Retina (tissue), 1 donor: ENCODE measurements at places on chromosomes 4 and X.
A peak's percentile ranks its signal among the peaks of the same experiment; 100 is the strongest.

GRCh38 chr4:38273407-38273806 is 313.2 kb downstream of the PTTG2 start:
- no peak for DNase-seq

DNA sequence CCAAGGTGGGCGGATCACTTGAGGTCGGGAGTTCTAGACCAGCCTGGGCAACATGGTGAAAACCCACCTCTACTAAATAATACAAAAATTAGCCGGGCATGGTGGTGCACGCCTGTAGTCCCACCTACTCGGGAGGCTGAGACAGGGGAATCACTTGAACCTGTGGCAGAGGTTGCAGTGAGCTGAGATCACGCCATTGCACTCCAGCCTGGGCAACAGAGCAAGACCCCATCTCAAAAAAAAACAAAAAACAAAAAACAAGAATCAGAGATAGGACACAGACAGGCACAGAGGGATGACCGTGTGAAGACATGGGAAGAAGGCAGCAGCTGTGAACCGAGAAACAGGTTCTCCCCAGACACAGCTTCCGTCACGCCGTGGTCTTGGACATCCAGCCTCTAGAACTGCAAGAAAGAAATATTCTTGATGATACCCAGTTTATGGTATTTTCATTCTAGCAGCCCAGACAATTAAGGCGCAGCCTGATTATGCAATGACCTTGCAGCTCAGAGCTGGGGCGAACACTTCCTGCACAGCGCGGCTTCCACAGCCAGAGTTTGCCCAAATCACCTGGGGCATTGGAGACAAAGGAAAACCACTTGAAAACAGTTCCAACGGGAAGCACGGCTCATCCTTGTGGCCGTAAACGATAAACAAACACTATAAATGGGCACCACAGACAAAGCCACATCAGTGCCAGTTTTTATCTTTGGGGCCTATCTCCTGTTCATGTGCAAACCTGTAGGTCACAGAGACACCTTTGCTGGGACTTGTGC is 4.2 kb upstream of the ARSD start:
- DNase-seq, result no peak

DNA sequence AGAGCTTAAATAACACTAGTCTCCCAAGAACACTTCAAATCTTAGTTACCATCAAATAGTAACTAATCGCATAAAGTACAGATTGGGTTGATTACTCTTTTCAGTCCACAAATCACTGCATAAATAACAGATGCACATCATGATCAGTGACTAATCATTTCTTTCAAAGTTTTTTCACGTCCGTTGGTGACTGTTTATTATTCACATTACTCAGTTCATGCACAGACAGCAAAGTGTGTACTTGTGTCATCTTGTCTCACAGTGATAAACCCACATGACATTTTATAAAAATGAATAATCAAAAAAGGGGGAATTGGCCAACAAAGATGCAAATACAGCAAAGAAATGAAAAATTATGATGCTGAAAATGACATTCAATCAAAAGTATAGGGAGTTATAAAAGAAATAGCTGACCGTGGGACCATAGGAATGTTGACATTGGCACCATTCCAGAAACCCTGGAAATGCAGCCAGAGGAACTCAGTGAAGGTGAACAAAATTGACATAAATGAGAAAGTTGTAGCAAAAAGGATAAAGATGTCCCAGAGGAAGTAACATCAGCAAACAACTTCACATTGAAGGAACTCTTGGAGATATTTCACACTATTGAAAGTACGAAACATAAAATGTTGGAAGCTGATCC is 161.5 kb downstream of the SOX3 start:
- no peak for DNase-seq

GRCh38 chr4:7647600-7648543 is 213.1 kb upstream of the PSAPL1 start:
- DNase-seq, result peak; percentile 44

DNA sequence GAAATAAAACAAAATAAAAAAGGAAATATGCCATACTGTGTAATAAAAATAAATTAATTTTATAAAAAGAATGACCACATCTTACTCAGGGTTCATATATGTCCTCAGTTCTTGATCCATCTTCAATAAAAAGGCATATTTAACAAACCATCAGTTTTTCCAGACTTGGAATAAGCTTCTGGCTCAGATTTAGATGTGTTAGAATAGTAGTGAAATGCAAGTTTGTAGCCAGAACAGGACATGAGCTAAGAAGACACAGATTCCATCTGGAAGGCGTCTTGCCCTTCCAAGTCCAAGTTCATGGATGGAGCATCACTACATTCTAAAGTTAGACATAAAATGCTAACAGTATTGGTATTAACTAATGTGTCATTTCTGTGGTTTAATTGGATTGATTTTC is 10.3 kb upstream of the LSM6 start:
- no peak for DNase-seq

DNA sequence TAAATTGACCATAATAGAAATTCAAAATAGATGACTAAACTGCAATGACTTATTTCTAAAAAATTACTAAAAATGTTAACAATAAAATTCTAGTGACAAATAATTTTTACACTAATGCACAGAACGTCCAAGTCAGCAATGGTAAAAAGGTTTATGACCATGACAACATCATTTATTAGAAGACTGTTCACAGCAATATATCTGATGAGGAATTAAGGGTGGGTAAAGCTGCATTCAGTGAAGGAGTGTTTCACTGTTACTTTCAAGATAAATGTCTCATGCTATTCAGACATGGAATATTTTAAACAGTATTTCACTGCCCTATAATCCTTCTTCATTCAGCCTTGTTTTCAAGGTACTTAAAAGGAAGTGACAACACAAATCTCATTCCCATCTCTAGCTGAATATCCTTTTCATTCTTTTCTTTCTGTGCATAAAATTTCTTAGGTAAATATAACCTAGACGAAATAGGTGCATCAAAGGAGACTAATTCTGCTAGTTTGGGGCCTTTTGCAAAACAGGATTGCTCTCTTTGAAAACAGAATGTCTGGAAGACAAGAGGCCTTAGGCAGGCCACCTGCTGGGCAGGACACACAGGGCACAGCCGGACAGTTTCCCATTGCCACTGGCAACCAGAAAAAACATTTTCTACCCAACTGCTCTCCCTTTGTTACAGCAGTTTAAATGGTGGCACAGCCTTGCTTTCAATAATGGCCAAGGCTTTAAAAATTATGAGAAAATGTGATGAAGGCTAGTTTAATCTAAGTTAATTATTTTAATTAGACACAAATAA is 600.3 kb downstream of the SPRY1 start:
- DNase-seq, result peak; percentile 36

- DNase-seq, result no peak
Measured at GRCh38 chr4:87961993-87962392, 13.5 kb upstream of the SPP1 start.

GRCh38 chr4:79281566-79282359 is 44.1 kb downstream of the NAA11 start:
- DNase-seq, result no peak

DNA sequence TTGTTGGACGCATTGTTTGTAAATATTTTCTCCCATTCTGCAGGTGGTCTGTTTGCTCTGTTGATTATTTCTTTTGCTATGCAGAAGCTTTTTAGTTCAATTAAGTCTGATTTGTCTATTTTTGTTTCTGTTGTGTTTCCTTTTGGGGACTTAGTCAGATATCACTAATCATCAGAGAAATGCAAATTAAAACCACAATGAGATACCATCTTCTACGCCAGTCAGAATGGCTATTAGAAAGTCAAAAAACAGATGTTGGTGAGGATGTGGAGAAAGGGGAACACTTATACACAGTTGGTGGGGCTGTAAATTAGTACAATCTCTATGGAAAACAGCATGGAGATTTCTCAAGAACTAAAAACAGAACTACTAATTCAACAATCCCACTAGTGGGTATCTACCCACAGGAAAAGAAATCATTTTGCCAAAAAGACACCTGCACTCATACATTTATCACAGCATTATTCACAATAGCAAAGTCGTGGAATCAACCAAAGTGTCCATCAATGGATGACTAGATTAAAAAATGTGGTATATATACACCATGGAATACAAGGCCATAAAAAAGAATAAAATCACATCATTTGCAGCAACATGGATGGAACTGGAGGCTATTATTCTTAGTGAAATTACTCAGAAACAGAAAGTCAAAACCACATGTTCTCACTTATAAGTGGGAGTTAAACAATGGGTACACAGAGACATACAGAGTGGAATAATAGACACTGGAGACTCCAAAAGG is 8.1 kb downstream of the COQ2 start:
- no peak for DNase-seq

DNA sequence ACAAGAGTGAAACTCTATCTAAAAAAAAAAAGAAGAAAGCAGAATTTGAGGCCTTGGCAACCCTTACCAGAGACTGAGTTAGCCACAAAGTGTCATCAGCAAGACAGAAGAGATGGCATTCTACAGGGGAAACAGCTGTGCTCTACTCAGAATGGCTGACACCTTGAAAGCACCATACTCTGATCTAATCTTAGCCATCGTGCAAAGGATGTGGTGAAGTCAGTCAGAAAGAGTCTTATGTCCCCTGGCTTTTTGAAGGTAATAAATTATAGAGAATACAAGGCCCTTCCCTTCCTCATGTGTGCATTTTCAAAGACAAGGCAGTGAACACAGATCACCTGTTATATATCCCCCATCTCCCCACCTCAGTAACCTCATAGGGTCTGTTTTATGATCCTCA is 13.2 kb downstream of the CLNK start:
- DNase-seq, result no peak

DNA sequence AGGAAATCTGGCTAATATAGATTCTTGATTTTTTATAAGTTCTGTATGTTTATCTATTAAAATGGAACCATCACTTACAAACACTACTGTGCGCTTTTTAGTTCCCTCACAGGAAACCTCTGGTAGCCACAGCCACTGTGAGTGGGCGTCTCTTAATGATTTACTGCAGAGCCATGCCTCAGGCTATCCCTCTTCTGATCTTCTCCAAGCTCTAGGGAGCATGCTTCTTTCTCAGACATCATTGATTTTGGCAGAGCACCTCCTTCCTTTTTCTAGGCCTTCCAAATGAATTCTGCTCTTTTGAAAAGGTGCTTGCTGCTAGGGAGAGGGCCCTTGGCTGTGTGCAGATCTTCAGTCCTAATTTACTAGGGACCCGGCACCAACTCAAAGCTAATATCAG is 61.1 kb upstream of the STS start:
- no peak for DNase-seq

DNA sequence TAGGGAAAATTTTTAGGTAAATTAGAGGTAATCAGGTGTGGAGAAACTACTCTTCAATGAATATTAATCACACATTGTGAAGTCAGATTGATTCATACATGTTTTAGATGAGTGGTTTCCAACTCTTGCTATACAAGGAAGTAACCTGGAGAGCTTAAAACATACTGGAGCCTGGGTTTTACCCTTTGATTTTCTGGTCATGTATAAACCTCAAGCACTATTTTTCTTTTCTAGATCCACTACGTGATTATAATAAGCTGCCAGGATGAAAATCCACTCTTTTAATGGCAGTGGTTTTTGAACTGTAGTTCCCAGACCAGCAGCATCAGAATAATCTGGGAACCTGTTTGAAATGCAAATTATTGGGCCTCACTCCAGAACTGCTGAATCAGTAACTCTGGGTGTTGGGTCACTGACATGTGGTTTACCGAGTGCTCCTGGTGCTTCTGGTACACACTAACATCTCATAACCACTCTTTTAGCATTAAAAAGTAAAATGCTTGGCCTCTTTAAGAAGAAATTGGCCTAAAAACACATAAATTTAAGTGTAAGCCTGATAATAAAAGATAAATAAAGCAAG is 63.4 kb downstream of the DCAF12L1 start:
- no peak for DNase-seq

GRCh38 chrX:39866229-39866628 is 231.5 kb downstream of the BCOR start:
- no peak for DNase-seq

- DNase-seq, result no peak
Measured at GRCh38 chr4:89111833-89112563, 665 bp downstream of the TIGD2 start.

DNA sequence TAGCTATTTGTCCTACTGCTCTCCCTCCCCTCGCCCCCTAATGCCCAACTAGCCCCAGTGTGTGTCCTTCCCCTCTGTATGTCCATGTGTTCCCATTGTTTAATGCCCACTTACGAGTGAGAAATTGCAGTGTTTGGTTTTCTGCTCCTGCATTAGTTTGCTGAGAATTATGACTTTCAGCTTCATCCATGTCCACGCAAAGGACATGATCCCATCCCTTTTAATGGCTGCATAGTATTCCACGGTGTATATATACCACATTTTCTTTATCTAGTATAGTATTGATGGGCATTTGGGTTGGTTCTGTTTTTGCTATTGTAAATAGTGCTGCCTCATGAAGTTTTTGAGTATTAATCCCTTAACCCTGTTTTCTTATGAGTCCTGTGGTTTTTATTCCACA is 33.6 kb upstream of the CFAP299 start:
- no peak for DNase-seq

DNA sequence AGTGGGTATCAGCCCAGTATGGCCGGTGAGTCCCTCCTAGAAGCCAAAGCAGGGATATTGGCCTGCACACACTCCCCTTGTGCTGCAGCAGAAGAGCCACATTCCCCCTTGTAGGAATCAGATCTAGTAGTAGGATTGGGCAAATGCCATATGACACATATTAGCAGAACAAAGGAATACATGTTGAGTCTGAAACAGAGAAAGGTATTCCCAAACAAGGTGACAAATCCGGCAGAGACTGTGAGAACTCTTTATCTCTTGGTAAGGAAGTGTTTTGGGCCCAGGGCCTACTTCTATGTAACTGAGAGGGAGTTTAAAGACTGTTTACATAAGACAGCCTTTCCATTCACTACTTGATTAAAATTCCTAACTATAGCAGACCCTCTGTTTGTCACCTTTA is 1382.0 kb downstream of the FAM133A start:
- no peak for DNase-seq

DNA sequence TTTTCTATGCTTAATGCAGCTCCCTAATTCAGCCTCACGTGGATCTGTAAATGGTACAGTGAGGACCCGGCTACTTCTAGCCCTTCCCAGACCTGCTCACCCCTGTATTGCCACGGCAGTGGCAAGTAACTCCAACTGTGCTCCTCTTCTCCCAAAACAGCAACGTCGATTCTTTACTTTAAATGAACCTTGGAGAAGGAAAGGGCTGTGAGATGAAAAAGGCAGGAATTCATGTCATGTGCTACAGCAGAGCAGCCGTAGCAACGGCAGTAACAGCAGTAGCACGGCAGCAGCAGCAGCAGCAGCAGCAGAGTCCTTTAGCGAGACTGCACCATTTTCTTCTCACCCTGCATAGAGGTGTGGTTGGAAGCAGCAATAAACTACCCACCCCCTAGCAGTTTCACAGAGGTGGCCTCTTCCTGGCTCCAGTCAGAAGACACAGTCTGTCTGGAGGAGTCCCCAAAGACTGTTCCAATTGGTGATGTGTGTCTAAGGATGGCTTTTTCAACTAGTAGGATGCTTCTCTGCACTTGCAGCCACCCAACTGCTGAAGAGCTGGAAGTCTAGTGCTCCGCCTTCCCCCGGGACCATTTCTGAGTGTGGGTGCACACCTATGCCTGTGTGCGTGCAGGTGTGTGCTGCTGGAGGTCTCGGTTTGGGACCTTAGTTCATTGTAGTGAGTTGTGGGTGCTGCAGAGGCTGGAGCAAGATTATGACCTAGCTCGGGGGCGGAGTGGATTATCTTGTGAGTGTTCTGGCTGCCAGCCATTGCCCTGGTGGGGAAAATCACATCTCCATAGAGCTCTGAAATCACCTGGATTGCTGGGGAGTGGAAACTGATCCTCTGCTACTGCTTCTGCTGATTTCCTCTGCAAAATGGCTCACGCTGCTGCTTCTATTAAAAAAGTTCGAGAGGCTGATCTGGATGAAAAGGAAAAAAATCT is 67.2 kb downstream of the ANK2 start:
- peak; percentile 32 for DNase-seq
